ENCODE measurements at places on chromosomes 5 and 9.

DNA sequence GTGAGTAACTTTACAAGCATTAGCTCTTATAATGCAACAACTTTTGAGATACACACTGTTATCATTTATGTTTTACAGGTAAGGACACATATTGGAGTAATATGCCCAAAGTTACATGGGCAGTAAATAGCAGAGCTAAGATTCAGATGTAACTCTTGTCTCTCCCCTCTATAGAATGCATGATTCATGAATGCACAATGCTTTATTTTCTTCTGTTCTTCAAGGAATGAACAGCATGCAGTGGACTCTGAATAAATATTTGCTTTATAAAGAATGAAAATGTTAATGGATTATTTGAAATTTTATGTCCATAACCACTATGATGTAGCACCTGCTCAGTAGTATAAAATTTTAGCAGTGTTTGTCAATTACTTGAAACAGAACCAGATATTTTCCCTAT, 629.5 kb downstream of the KCTD16 start:
- DNase-seq, result no peak

DNA sequence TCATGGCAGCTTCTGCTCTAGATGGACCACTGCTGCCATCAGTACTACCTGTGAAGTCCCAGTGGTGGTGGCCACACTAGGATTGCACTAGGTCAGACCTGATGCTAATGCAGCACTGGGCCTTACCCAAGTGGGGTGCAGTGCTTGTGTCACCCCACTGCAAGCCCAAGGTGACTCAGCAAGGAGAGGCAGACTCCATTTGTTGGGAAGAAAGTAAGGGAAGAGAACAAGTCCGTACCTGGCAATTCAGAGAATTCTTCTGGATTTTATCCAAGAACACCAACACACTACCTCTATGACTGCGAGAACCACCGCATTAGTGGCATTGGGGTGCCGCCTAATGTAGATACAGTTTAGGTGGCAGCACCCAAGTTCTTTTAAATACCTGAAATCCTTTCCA, 34.0 kb upstream of the TYRP1 start:
- no peak for DNase-seq

DNA sequence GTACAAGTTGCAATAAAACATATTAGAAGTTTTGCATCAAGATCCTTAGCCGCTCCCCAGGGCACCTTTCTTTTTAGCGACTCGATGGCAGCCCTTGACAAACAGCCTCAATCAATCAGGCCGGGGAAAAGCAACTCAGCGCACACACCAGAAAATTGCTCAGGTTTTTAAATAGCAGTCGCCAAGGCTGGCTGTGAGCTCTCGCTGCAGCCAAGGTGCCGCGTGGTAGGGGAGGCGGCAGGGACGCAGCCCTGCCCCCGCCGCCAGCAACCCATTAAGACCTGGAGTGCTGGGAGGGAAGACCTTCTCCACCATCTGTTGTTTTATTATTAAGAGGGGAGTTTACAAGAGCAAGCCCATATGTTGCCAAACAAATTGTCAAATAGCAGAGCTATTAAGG, 22.6 kb downstream of the ASS1 start:
- no peak for DNase-seq

DNA sequence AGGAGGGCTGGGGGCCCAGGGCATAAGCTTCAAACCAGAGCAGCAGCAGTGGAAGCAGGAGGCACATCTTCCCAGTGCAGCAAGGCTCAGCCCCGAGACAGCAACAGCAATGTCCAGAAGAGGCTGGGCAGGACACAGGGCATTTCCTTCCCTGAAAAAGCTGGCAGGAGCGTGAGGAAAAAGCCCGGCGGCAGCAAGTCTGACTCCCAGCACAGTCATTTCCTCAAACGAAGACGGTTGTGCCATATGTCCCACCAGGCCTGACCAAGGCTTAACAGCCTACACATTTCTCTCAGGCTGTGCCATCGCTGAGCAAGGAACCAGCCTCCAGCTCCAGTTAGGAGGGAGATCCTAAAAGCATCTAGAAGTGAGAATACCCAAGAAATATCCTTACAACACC, 74.5 kb downstream of the APTX start:
- DNase-seq, result no peak
